ENCODE measurements at places on chromosomes 7 and 10. TPM values are rescaled to one million over a fixed set of nuclear protein-coding genes. Genes with fewer than 3 reads are reported as not detected.

MCM10 gene
- total RNA-seq: 47.0 TPM

TEX36 gene
- not detected for total RNA-seq

SAP25 gene
- not detected for total RNA-seq

TMEM196 gene
- total RNA-seq: not detected

SEMA3A gene
- 10.2 TPM for total RNA-seq
